SK-N-DZ (cell line): ENCODE measurements at places on chromosomes 7 and 10.

DNA sequence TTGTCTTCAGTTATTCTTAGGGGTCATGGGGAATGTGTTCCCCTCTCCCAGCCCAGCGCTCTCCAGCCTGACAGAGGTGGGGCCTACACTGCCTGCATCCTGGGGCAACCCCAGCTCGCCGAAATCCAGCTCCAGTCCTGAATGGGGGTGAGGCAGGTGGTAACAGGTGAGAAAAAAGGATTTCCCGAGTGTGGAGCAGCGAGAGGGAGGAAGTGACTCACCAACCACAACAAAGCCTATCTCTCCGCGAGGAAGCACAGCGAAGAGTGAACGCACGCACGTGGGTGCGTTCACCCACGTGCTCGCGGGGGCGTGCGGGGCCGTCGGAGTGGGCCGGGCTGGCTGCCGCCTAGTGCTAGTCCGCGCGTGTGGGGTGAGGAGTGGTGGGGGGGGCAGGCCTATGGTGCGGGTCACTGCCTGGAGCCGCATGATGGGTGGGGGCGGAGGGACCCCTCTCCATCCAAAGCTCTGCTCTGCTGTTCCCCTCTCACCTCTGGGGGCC, 855 bp upstream of the PALD1 start:
- DNase-seq = no peak

GRCh38 chr10:78284381-78284780, 250.7 kb downstream of the RPS24 start:
- DNase-seq = no peak

DNA sequence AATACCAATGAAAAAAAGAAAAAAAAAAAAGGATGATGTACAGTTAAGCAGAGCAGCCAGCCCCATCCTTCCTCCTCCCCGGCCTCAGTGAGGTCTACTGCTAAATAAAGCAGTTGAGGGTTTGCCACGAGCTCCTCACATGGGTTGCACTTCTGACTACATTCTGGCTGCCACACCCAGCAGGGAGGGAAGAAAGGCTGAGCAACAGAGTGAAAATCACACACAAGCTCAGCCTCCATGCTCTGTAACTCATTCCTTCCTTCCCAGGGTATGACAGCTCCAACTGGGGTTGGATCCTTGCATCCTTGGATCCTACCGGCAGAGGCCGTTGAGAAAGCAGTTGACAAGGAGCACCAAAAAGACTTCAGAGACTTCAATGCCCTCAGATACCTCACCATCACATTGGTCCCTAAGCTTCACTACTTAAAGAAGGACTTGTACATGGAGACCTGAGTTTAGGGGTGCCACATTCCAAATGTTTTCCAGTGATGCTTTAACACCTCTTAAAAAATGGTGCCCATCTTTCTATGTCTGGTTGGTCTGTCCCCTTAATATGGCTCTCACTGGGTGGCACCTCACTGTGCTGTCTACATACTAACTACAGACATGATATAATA, 52.9 kb upstream of the PIK3CG start:
- DNase-seq = no peak

DNA sequence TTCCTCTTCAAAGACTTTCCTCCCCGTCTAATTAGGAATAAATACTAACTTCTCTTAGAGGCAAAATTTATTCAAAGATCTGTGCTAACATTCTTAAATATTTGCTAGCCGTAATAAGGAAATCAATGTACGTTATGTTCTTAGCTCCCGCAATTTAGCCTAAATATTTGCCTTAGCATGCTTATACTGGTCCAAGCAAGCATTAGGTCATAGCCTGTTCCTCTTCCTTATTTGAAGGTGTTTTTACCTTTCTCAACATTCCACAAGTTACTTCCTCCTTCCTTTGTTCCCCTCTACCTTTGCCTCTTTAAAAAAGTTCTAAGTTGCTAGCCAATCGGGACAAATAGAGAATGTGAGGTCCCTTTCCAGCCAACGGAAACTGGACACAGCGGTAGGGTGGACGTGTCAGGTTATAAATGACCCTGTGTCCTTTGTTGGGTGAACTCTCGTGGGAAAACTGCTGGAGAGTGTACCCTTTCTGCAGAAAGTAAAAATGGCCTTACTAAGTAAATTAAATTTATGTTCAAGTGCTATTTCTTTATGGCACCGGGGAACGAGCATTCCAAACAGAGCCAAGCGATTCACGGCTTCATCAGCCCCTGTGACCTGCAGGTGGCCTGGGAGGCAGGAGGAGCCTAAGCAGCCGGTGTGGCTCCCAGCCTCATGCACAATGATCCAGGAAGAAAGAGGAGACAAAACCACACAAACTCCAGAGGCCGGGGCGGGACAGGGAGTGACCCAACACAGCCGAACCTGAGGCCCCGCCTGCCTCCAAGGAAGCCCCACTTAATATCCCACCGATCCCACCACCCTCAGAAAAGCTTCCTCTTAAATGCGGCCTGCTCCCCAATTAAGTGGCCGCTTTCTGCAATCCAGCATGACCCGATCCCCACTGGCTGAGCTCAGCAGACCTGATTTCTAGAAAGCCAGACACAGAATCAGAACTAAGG, 67.0 kb downstream of the ZRANB1 start:
- no peak for DNase-seq

DNA sequence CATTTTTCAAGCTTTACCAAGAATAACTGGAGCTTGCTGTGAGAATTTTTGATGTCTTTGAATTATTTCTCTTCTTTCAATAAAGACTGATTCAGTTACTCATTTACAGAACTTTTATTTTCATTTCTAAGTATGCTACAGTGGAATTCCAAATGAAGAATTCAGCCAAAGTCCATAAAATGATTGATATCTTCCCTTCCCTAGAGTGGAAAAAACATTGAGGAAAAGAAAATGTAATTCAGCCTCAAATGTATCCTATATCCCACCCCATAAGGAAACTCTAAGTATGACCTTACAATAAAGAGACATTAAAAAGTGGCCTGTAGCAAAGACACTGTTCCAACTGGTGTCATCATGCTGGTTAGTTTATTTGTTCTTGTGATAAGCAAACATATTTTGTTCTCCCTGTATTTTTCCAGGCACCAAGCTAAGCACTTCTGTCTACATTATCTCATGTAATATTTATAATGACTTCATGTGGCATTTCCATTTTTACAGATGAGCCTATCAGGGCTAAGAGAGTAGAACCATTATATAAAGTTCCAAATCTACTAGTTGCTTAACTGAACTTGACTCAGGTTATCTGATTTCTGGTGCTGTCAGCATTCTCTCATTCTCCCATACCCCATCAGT, 450.4 kb downstream of the NEBL start:
- DNase-seq = no peak

DNA sequence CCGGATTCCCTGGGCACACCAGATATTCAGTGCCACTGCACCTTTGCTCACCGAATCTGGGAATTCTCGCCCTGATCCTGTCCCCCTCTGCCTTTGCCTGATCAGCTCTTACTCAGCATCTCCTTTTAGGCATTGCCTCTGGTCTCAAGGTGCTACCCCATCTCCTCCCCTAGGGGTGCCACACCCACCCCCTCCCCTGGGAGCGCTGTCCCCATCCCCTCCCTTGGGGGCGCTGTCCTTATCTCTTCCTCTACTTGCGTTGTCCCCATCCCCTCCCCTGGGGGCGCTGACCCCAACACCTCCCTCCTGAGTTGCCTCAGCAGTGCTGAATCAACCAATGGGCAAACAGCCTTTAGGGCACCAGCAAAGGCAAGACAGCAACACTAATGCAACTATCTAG, 686.9 kb upstream of the FOXK1 start:
- no peak for DNase-seq

GRCh38 chr10:50326757-50327701, 75.7 kb upstream of the ASAH2 start:
- DNase-seq = no peak

GRCh38 chr10:61749291-61749690, 86.6 kb downstream of the CABCOCO1 start:
- DNase-seq = no peak

DNA sequence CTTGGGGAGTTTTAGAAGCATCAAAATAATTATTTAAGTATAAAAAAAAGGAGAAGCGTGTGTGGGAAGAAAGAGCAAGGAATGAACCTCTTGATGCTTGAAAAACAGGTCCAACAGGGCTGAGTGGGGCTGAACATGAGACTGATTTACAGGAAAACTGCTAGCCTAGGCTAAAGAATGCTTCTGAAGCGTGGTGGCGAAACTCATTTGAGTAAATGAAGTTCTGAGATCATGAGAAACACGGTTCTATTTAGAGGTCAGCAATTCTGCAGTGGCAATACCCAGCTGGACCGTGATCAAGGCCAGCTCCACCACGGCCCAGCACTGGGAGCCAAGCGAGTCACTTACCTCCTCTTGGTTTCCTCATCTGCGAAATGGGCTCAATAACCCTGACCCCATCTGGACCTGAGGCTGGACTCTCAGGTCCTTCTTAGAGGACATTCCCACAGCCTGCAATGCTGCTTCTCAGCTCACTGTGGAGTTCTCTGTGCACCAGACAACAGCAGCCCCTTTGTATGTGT, 140.1 kb upstream of the ADAM12 start:
- no peak for DNase-seq

DNA sequence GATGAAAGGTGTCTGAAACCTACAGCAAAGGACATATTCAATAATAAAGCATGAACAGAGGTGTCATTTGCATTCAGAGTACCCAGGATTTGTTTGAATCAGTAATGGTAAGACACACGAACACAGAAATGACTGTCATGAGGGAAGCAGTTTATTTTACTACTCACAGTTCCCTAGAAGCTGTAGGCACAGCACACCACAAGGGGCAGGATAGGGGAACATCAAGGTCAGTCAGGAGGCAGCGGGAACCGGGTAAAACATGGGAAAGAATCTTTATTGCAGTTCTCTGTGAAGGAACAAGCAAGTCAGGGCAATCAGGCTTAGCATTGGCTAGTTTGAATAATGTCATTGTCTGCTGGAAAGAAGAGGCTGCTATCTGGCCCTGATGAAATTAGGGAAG, 70.2 kb upstream of the PDSS1 start:
- no peak for DNase-seq

- DNase-seq = no peak
Observed at GRCh38 chr10:76082956-76083355, 651.5 kb downstream of the LRMDA start.

DNA sequence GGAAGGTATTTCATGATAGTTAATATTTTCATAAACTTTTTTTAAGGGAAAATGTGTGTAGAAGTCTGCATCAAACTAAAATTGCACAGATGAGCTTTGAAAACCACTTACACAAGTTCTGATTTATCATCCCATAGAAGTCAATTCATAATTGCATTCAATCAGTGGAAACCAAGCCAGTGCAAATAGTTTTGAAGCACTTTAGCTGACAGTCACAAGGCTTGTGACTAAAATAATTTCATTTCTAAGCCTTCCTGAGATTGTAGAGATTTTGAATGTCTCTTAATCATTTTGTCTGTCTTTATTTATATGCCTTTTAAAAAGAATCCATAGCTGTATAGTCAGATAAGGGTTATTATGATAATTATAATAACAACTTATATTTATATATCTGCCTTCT, 41.4 kb downstream of the EXOC4 start:
- peak; percentile 33 for DNase-seq

GRCh38 chr7:137920637-137921399, 74.0 kb upstream of the DGKI start:
- DNase-seq = no peak

- DNase-seq = no peak
Observed at GRCh38 chr10:103111031-103111917, 81.8 kb downstream of the NT5C2 start.

DNA sequence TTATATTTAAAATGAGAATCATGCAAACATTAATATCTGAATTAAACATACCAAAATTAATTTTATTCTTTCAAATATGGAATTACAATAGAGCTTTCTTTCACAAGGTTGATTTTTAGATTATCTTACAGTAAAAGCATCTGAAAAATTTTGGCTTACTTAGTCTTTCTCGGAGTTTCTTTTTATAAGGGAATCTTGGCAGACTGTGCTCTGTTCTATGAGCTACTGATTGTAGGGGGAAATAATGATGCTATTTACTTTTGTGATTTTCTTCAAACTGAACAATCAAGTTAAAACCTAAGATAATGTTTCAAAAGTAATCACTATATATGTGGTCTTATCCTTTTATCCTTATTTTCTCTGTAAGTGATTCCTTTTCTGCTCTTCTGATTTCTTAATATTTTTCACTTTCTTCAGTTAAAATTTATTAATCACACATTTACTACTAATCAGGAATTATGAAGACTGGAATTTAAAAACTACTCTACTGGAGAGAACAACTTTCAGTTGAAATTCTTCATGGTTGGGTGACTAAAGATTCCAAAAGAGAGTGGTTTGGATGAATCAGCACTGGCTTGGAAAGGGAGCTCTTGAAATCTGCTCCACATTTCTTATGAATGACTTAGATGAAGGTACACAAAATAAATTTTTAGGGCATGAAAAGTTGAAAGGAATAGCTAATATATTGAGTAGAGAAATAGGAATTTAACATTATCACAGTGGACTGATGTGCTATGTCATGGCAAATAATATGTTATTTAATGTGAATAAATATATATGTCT, 103.9 kb downstream of the PPP1R9A start:
- DNase-seq = no peak

DNA sequence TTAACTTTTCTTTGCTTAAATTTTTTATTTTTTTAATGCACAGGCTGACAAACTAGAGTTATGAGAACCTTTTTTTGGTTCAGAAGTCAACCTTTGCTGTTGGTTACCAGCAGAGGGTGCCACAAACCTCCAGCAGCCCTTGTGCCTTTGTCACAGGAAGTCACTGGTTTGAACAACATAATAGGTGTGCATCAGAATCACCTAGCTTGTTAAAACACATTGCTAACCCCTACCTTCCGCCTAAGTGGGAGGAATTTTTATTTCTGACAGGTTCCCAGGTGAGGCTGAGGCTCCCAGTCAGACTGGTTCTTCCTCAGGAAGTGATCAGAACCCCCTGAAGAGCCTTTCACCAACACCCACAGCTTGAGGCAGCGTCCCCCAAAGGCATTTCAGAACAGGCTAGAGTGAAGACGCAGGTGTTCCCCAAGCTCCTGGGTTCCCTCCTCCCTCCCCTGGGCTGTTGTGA, 22.6 kb upstream of the VDAC2 start:
- peak; percentile 48 for DNase-seq

- DNase-seq = no peak
Observed at GRCh38 chr10:76576276-76576962, 1061.2 kb downstream of the KCNMA1 start.

DNA sequence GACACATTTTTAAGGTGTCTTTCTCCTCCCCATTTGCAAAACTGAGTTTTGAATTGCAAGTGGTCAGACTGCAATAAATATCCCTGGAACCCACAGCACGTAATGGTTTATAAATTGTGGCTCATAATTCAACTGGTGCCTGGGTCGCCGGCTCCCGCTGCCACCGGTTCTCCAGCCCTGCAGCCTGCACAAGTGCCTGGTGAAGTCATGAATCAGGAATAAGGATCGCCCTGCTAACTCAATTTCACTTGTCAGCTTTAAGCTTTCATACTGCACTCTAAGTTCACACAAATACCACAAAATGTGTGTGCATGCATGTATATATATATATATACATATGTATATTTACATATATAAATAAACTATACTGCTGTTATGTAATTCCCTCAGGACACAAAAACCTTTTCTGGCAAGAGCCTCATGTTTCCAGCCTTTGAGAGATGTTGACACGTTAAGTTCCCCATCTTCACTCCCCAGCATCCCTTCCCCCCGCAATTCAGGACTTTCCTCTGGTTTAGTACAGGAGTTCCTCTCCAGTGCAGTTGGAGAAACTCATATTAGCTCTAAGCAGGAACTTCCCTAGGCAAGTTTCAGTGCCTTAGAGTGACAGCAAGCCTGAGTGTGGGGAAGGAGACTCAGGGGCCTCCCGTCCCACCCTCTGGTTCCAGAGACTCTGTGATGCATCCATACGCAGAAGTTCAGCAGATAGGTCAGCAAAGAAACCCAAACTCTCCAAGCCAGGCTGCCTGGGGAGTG, 129.2 kb upstream of the UNC5B start:
- no peak for DNase-seq
